ENCODE measurements at places on chromosomes 13 and 19. TPM values are rescaled to one million over a fixed set of nuclear protein-coding genes. Genes with fewer than 3 reads are reported as not detected.

- no peak for DNase-seq
These were observed 31.5 kb upstream of the HIF3A start for GRCh38 chr19:46265217-46265828.

DNA sequence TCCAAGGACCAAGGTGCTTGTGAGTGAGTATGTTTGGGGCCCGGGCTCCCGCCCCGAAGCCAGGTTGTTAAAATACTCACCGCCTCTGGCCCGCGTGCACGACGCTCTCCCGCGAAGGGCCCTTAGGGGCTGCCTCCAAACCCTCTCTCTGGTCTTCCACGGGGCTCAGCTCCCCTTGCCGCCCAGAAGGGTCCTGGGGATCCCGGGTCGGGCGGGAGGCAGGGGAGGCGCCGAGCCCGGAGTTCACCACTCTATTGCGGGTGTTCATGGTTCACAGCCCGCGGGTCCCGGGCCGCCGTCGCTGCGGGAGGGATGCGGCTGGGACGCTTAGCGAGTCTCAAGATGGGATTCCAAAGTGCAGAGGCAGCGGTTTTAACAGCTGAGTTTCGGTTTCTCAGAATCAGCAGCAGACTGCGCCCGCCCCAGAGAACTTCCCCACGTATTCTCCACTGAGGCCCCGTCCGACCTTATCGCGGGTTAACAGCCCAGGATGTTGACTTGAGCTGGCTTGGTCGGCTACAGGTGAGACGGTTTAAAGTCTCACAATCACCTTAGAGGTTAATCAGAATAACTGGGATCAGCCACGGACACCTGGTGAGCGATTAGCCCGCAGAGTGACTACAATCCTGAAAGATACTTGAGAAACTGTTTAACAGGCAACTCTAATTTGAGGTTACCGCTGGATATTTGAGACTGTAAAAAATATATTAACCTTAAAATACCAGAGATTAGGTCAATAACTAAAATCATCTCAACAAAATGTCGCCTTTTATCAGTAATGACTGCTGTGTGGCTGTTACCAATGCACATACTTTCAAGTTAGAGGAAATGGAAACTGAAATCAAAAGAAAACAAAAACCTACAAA is at the start of gene EPSTI1:
Gene EPSTI1, minus strand, starts transcription at position 344 of the 866 bp plus-strand sequence. Its CDS starts 76 bp downstream, at position 268.
- DNase-seq, result peak; percentile 48

DNA sequence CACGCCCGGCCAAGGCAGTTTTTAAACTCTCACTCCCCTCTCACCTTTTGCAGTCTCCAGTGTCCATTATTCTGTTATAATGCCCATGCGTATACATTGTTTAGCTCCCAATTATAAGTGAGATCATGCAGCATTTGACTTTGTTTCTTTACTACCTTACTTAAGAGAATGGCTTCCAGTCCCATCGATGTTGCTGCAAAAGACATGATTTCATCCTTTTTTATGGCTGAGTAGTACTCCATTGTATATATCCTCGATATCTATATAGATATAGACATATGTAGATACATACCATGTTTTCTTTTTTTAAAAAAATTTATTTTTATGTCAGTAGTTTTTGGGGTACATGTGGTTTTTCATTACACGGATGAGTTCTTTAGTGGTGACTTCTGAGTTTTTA is 8.4 kb downstream of the OR7D2 start:
- no peak for DNase-seq

GRCh38 chr19:15101479-15102082 is 5.6 kb upstream of the SYDE1 start:
- no peak for DNase-seq

The LAMP1 gene
- polyA plus RNA-seq, result 135 TPM

The S1PR4 gene
- not detected for polyA plus RNA-seq

The RXFP2 gene
- not detected for polyA plus RNA-seq

GRCh38 chr13:65679240-65679639 is 1550.9 kb downstream of the PCDH9 start:
- no peak for DNase-seq

DNA sequence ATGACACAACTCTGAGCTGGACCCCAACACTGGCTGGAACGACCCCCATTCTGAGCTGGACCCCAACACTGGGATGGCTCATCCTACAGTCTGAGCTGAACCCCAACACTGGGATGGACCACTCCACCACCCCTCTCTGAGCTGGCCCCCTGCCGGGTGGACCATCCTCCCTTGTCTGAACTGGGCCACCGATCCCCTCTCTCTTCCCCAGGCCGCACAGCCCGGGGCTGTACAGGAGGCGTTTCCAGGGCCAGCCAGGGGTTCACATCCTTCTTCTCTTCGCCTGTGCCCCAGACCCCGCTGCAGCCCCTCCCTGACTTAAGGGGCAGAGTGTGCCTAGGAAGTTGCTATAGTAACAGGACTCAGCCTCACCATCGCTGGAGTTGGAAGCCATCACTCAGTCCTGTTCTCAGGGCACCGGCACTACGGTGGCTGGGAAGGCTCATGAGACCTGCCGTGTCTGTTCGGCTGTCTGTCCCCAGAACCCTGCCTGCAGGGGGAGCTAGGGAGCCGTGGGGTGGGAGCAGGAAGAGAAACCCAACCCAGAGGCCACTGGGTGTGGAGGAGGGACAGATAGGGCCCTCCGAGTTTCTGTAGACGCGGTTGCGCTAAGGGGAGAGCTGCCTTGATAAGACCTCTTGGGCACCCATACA is 3.7 kb downstream of the PRKACA start:
- DNase-seq, result no peak

DNA sequence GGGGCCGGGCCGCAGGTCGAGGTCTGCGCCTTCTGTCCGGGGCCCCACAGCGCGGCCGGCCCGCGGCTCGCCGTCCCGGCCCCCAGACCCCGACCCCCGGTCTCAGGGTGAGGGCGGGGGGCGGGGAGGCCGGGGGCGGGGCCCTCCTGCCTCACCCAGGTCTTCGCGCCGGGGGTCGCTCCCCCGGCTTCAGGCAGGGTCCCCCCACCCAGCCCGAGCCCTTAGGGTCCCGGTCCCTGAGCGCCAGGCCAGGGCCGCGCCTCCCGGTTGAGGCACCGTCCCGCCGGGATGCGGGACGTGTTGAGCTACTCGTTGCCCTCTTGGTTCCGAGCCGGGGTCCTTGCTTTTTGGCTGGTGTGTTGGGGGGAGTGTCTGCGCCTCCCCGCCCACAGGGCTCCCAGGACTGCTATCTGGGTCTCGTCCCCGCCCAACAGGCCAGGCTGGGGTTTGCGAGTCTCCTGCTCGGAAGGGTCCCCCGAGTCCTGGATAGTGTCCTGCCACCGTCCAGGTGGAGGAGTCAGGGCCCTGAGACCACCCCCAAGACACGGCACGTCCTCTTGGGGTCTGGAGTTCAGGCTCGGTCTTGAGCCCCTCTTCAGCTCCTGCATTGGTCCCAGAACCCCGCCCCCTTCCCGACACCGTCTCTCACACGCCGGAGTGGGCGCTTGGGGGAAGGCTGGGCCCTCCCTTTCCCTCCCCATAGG is 452 bp downstream of the PIAS4 start:
- DNase-seq, result no peak

GRCh38 chr13:29081036-29081435 is 260.9 kb downstream of the MTUS2 start:
- no peak for DNase-seq

DNA sequence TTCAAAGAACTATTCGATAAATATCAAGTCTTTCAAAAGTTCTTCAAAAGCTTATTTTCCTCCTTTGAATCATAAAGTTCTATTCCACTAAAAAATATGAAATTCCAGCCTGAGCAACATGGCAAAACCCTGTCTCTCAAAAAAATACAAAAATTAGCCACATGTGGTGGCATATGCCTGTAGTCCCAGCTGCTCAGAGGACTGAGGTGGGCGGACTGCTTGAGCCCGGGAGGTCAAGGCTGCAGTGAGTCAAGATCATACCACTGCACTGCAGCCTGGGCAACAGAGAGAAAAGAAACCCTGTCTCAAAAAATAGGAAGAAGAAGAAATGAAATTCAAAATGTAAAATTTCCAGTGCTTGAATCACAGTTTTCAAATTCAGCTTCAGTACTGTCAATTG is 24.6 kb downstream of the CAB39L start:
- no peak for DNase-seq

The IGFL3 gene
- 3.0 TPM for polyA plus RNA-seq

The MEX3D gene
- 13.7 TPM for polyA plus RNA-seq

- DNase-seq, result no peak
These were observed 18.5 kb downstream of the AP3D1 start for GRCh38 chr19:2132731-2133490.

DNA sequence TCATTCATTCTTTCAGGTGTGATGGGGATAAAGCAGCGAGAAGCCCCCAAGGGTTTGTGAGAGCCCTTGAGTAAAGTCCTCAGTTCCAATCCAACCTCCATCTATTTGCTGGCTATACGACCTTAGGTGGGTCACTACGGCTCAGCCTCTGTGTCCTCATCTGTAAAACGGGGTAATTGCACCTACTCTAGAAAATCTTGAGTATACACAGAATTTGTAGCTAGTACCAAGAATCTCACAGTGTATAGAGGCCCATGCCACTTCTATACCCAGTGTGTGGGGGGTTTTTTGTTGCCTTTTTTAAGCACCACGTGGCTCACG is 406 bp upstream of the DNMT1 start:
- DNase-seq, result no peak

GRCh38 chr13:85997587-85997986 is 198.4 kb upstream of the SLITRK6 start:
- DNase-seq, result no peak

The HRC gene
- not detected for polyA plus RNA-seq

DNA sequence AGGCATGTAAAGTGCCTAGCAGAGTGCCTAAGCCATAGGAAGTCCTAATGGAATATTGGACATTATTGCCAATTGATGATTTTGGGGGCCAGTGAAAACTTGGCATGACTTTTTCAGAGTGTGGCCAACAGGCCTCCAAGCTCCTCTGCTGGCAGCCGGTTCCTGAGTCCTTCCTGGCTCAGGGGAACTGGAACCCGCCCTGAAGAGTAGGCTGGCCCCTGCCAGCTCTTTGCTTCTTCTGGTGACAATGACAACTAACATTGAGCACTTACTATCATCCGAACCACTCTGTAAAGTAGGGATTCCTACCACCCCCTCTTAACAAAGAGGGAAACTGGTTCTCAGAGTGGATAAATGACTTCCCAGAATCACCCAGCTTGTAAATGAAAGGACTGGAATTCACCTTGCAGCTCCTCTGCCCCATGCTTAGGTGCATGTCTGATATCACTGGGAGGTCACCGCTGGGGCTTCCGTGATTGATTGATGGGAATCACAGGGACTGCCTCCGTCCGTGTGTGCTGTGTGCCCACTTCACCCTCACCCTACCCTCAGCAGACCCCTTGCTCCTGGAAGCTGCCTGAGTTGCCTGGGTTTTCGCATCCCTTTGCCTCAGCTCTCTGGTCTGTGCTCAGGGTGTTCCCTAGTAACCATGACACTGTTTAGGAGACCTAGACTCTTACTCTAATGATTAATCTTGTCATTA is 50.6 kb downstream of the TNFRSF19 start:
- DNase-seq, result no peak

DNA sequence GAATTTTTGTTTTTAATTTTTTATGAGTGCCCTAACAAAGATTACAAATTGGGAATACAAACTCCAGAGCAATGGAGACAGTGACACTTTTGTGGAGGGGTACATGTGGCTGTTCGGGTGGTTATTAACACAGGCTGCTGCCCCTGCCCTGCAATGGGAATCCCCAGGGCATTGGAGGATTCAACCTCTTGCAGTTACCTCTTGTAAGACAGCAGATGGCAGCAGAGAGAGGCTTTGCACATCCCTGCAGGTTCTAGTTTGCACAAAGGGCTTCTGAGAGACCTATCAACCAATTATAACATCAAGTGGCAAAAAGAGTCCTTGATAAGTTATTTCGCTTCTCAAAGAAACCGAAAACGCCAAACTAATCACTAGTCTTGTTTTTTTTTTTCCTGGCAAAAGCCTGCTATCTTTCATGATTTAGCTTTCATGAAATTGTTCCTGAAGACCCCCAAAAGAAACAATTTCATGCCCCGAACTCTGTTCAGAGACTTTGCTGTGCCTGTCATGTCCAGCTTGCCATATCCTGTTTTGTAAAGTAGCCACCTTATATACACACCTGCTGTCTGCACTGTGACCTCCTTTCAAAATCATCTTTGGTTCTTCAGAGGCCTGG is 10.4 kb downstream of the GJB2 start:
- DNase-seq, result peak; percentile 54

DNA sequence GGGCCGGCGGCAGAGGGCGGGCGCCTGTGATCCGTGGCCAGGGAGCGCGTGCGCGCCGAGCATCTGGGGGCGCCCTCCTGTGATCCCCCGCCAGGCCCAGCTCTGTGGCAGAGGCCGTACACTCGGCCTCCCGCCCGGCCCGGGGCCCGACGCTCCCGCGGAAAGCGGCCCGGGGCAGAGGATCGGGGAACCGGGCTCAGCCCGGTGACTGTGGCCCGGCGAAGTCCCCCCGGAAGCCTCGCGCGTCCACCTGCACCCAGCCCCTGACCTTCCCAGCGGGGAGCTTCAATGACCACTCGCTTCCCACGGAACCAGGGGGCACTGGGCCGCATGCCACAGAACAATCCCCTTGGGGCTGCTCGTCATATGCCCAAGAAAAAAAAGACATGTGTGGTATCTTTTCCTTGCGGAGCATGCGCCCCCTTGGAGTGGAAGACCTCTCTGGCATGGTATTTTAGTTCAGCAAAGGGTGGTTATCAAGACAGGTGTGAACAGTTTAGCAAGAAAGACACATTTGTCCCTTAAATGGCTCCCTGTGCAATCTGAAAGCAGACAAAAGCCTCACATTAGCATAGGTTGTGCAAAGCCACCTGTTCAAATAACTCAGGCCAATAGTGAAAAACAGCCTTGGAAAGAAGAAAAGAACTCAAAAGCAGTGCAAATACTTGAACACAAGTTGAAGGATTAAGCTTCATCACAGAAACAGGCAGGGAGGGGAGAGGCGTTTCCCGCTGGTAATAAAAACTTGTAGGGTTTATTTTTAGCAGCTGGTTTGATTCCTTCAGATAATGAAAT is 290.9 kb upstream of the SOX21 start:
- no peak for DNase-seq

DNA sequence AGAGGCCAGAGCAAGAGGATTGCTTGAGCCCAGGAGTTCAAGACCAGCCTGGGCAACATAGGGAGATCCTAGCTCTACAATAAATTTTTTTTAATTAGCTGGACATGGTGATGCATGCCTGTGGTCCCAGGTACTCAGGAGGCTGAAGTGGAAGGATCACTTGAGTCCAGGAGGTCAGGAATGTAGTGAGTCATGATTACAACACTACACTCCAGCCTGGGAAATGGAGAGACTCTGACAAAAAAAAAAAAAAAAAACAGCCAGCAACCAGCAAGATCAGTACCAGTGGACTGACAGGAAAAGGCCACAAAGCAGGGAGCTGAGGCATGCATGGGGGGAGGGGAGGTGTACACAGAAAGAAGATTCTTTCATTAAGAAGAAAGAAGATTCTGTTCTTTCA is 52.7 kb upstream of the RFXAP start:
- DNase-seq, result peak; percentile 37

The CYSLTR2 gene
- polyA plus RNA-seq, result not detected

The LENG8 gene
- polyA plus RNA-seq, result 41.2 TPM
